ENCODE measurements at places on chromosomes 11 and 22.

GRCh38 chr11:11157185-11157584 lies 195.9 kb downstream of the CSNK2A3 start:
- DNase-seq = no peak

DNA sequence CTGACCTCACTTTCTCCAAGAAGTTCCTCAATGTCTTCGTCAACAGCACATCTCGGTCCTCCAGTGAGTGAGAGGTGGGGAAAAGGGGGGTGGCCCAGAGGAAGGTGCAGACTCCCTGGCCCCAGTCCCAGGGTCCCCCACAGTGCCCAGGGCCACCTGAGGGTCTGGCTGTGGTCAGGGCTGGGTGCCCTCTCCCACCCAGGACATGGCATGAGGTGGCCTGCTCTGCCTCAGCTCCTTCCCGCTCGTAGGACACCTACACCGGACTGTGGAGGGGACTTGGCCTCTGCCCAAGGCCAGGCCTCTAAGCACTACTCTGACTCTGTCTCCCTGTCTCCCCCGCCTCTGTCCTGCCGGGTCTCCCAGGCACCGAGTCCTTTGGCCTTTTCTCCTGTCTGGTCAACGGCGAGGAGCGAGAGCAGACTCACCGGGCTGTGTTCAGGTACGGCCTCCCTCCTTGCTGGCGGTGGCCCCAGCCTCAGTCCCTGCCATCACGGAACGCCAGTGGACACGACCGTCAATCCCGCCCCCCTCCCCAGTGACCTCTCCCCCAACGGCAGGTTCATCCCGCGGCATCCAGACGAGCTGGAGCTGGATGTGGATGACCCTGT lies 4.5 kb downstream of the MAPK8IP2 start:
- DNase-seq = no peak

DNA sequence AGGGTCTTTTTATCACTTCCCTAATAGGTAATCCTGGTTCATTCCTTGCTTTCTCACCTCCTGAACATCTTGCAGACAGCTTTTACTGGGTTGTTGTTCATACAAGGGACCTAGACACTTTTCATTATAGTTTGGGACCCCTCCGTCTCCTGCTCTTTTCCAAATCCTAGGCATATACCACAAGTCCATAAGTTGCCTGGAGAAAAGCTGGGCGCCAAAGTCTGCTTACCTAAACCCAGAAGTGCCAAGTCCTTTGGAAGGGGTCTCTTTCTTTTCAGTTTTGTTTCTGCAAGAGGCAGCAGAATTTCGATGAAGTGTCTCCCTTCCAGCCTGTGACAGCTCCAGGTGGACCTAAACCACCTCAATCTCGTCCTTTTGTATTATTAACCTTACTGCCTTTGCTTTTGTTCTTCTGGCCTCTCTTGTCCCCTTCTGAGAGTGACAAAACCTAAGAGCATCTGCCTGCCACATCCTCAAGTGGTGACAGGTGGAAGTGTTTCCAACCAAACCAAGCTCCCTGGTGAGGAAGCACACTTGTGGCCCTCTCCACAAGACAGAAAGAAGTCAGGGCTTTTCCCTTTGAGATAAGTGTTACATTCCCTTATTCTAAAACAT lies 19.5 kb upstream of the P2RY6 start:
- no peak for DNase-seq

- DNase-seq = no peak
These were observed 21.4 kb downstream of the USP35 start for GRCh38 chr11:78210000-78210608.

DNA sequence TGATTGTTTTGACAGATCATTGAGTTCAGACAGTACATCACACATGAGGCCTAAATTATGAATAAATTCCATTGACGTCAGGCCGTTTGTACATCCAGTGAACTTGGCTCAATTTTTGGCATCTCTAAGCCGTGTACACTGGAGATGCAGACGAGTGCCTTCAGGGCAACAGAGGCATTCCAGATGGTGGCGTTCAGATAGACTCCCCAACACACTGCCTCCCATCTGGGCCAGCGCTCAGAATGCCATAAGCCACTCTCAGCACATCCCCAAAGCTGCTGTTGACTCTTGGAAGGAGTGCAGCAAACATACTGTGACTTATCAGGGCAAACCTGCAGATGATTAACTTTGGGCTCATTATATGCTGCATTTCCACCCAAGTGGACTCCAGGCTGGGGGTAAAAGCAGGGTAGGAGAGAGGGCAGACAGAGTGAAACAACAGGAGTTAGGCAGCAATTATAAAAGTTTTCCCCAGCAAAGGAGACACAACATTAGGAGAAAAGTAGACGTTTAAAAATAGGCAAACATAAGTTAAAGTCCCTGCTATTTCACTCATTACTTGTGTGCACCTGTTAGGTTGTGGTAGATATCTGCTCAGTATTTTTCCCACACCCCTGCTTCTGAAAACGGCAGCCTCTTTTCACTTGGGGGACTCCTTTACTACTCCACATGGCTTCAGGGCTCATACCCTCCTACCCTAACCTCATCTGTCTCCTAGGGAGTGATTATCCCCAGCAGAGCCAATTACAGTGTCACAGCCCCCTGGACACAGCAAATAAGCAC lies 60.2 kb upstream of the PDE3B start:
- DNase-seq = no peak

DNA sequence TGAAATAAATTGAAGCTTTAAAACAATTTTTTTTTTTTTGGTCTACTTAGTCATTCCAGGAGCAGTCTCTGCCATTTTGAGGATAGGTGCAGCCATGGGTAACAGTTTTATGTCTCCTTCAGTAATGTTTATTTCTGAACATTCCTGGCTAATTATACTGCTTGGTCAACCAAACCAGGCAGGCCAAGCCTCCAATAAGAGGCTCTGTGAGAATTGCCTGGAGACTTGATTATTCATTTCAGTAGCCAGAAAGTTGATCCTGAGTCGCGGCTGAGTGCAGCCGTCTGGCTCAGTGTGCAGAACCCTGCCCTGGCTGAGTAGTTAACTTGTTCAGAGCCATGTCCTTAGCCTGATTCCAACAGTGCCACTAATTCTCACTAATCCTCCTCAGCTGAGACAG lies 364.0 kb upstream of the FAT3 start:
- DNase-seq = no peak

All from GM04503 (cell line).